Astrocyte (in vitro differentiated cells and primary cell): ENCODE measurements at places on chromosomes 5 and 9.

DNA sequence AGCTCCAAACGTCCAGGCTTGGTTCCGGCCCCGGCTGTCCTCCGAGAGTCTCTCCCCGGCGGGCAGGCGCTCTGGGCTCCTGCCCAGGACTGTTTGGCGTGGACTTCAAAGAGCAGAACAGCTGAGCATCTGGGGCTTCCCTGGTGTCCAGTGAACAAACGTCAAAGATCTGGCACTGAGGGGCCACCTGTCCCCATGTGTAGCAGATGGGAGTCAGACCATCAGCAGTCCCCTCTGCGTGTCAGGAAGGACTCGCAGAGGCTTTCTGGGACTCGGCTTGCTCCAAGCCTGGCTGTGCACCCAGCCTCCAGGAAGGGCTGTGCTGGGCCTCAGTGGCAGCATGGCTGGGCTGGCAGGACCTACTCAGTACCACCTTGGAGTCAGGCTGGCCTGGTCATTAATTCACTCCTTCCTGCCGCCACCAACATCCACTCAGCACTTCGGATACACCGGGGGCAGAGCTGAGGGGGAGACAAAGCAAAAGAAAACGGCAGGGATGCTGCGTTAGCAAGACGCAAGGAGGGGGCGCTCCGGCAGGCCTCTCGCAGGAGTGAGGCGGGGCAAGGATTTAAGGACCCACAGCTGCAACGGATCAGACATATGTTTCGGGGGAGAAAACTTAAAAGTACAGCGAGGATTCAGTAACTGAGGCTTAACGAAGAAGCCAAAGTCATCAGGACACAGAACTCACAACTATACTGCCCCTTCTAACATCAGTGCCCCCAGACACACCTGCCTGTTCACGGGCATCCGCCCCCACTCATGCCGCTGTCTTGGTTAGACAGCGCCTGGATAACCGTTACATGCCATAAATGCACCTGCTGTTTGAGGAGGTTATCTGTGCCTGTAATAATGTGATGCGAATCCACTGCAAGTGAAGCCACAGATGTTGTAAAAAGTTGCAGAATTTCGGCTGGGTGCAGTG lies 164.5 kb upstream of the PHYKPL start:
- no peak for DNase-seq

GRCh38 chr9:114124666-114125475 lies 25.8 kb upstream of the KIF12 start:
- DNase-seq: no peak

DNA sequence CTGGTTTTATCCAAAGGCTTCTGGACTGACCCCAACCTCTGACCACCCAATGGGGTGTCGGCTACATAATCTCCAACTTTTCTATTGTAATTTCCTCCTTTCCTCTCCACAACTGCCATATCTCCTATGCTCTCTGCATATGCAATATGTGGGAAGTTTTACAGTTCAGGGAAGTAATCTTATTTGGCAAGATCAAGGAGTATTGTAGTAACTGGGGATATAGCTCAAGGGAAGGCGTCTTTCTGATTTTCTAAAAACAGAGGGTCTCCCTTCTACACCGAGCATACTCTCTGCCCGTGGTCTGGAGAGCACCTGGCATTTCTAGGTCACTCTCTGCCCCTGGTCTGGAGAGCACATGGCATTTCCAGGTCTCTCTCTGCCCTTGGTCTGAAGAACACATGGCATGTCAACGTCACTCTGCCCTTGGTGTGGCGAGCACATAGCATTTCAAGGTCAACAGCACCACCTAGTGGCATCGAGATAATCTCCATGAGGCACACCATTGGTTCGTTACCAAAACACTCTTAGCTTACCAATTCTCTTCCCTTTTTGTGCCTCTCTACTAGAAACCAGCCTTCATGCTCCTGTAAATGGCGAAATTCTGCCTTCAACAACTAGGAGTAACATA lies 616.4 kb upstream of the NUDT12 start:
- peak; percentile 9 for DNase-seq

DNA sequence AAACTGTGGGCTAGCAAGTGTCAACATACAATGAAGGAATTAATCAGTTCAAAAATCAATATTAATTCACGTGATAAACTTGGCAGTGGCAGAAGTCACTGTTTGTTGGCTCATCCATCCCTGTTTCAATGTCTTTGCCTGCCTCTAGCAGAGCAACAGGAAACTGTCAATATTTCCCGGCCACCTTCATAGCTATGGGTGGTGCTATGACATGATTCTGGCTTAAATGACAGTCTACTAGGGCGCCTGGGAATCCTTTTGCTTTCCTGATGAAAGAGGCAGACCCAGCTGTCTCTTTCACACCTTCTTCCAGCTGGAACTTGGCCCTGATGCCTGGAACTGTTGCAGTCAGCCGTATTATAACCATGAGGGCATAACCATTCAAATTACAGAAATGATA lies 72.1 kb upstream of the DNAH5 start:
- no peak for DNase-seq

DNA sequence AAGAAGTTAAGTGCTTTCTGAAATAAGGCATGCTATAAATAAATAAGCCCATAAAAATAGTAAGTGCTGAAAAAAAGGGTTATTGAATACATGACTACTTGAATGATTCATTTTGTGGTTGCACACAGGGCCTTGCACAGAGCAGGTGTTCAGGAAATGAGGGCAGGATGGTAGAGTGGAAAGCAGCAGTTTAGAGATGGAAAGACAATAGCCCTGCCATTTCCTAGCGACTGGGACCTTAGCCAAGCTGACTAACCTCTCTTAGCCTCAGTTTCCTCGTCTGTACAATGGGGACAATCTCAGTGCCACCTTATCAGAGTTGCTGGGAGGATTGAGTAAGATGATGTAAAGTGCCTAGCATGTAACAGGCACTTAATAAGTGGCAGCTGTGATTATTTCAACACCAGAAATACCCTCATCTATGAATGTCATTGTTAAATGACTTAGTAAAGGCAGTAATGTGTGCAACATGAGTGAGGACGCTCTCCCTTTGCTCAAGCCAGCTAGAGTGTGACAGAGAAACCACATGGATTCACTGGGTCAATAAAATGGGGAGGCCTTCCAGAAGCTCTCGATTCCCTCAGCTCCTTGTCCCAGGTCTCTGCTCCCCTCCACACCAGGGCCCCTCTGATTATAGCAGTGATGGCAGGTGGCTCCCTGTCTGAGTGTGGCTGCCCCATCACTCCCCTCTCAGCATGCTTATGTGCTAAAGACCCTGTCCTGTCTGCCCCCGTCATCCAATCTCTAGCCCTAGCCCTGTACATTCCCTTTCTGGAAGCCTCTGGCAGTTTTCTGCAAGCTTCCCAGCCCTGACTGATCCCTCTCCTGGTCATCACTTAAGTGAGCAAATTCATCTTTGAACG lies 16.0 kb upstream of the PHF19 start:
- peak; percentile 89 for DNase-seq

DNA sequence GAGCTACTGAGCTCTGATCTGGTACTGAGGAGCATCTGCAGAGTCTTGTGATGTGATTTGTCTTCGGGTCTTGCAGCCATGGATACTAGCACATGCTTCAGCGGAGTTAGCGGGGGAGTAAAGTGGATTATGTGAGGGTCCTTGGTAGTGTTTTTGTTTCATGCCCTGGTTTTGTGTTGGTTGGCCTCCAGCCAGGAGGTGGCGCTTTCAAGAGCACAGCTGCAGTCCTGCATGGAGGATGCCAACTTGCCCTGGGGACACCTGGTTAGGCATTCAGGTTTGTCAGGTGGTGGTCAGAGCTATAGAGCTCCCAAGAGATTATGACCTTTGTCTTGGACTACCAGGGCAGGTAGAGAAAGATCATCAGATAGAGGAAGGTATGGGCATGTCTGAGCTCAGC lies 185.8 kb upstream of the CDH6 start:
- DNase-seq: no peak

GRCh38 chr9:133440874-133441273 lies 18.7 kb downstream of the ADAMTS13 start:
- DNase-seq: no peak

- DNase-seq: no peak
Measured at GRCh38 chr9:135905380-135906258, 1.7 kb downstream of the CAMSAP1 start.

- no peak for DNase-seq
Measured at GRCh38 chr9:118029425-118029824, 325.2 kb downstream of the TLR4 start.

DNA sequence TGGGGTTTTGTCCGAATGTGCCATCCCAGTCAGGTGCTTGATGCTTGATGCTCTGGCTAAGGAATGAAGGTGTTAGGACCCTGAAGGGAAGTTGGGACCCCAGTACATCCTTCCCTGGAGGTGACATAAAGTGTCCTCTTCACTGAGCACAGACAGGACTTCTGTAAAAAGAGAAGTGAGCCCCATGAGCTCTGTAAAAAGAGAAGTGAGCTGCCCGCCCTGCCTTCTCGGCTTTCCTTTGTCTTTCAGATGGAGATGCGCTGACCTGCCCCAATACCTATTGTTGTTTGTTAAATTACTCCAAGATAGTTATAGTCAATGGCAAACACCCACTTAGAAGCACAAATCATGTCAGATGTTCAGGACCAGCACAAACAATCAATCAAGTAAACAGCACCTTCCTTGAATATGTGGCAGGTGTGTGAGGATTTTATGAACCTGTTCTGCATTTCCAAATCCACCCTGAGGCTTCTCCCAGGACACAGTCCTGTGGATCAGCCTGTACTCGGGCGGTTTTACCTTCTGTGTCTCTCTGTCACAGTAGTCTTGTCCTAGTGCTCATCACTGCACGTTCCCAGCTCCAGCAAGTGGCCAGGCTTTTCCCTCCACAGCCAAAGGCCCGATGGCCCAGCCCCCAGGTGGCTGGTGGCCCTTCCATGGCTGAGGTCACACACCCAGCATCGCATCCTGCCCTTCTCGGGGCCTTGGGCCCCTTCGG lies 191.4 kb downstream of the MTRR start:
- no peak for DNase-seq

- no peak for DNase-seq
Measured at GRCh38 chr5:135492319-135492626, 40.1 kb upstream of the TIFAB start.

DNA sequence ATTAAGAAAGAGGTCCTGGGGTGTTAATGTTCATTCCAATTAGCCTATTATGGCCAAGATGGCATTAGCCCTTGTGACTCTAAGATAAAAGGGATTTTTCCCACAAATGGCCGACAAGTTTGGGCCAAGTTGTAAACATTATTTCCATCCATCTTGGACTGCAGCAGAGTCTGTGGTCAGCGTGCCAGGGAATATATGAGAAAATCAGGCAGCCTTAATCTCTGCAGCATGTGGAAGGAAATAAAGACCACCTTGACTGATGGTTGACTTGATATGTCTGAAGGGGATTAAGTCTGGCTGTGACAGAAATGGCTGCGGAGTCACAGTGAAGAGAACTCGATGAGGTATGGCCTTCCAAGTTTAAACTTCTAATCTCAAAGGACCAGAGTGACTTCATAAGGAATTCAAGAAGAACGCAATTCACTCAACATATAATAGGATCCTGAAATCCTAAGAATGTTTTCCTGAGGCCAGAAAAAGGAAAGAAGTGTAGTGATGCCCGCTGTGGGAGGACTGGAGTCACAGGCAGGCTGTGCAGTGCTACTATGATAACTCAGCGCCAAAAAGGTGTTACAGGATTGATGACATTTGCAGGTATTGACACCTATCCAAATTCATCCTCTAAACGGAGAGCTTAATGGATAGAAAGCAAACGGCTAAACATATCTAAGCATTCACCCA lies 287.1 kb downstream of the SEC61B start:
- DNase-seq: no peak

DNA sequence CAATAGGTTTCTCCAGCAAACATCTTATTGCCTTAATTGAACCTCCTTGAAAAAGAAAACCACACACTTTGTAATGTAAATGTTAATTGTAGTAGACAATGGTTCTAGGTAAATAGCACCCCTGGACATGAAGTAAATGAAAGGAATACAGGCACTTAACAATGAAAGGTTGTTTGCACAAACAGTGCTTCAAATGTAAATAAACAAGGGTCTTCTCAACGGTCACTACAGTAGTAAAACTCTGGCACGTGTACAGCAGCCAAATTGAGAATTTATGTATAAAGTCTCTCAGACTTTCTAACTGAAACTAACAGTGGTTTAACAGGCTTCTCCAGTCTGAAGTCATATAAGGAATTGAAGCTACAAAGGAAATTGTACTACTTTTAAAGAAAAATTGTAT lies 218.3 kb downstream of the MEF2C start:
- DNase-seq: no peak

DNA sequence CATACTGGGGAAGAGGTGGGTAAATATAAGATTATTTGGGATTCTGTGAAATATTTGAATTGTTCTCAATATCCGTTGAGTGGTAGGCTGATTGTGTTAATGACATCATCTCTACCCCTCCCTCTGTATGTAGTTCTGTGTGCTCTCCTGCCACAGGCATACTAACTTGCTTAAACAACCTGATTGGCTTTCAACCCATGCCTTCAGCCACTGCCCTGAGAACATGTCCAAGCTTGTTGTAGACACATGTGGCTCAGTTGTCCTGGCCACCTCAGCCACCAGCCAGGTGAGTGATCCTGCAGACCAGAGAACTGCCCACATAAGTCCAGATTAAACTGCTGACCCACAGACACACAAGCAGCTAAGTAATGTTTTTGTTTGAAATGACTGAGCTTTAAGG lies 31.1 kb downstream of the ANKS6 start:
- no peak for DNase-seq

- no peak for DNase-seq
Measured at GRCh38 chr5:181184845-181185216, 20.2 kb downstream of the TRIM7 start.

DNA sequence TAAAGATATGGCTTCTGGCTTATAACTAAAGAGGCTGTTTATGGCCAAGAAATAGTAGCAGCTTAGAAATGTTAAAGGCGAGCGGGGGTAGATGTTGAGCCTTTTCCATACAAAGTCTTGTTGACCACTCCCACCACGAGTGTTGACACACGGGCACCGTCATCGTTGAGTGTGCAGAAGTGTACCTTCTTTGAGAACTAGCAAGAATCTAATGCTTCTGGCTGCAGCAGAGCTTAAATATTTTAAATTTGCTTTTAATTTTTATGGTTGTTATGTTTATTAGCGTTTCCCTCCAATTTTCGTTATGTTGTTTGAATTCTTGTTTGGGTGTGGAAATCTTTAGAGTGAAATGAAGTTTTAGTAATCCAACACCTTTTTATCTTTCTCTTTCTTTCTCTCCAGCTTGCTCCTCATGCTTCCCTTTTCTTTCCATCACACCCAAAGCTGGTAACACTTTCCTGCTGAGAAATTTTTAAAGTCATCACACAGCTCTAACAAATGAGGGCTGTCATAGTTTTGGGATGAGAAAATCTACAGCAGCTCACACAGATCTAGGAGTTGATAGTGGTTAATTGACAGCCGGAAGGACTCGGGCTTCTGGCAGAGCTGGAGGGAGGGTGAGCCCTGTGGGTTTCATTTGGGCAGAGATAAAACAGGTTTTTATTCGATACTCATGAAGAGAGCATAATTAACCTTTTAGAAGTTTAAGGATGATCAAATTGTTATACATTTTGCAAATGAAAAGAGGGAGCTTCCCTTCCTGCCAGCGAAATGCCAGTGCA lies 120.1 kb upstream of the ZNF608 start:
- DNase-seq: peak; percentile 51
